Activated naive CD8-positive, alpha-beta T cell treated with anti-CD3 and anti-CD28 coated beads, Interleukin-2, amount 50 U/mL, for 24 hours (primary cell): ENCODE measurements at places on chromosomes 12 and 14.

DNA sequence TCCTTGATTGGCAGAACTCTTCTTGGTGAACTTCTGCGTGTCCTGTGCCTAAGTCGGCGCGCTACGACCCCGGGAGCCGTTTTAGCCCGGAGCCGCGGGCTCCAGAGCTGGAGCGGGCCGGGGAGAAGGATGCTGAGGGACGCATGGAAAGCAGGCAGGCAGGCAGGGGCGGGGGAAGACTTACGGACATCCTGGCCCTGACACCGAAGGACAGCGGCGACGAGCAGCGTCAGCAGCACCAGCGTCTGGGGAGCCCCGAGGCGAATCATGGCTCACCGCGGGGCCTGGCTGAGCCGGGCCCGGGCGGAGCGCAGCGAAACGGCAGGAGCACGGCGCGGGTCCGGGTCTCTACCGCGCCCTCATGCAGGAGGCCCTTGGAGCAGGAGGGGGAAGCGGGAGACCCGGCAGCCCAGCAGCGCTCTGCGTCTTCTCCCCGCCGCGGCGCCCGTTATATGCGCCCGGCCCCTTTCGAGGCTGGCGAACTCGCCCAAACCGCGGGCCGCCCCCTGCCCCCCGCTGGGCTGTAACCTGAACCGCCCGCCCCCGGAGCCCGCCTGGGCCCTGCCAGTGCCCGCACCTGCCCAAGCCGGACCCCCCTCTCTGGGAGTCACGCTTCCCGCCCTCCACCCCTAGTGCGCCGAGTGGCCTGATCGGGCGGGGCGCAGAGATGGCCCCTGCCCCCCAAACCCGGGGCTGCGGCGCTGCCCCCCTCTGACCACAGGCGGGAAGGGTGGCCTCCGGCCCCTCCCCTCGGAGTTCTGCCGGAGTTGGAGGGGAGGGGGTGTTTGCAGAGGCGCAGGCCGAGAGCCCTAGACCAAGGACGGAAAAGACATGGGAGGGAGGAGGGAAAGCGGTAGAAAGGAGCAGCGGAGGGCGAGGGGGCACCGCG is at the start of gene COL2A1:
Gene COL2A1 (minus strand): TSS at position 424 of the 889 bp plus-strand sequence. CDS start 155 bp downstream, at position 269.
- DNase-seq: peak; percentile 36

- no peak for DNase-seq
Measured at GRCh38 chr14:39442293-39442692, 10.1 kb upstream of the FBXO33 start.

GRCh38 chr12:101933866-101934514 is 56.6 kb downstream of the DRAM1 start:
- no peak for DNase-seq

DNA sequence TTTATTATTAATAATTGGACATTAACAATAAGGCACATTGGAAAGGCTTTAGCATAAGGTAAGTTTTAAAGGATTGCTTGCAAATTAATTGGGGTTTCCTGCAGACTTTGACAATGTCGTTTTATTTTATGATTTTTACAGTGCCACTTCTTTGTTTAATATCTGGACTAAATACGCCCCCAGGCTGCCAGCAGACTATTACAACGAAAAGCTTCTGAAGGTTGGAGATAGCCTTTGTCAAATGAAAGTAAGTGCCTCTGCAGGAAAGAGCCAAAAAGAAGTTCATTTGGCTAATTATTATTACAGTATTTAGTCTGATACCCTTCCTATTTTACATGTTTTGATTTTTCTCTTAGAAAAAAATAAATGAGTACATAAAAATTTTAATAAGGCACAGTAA is 11.3 kb downstream of the CFAP54 start:
- DNase-seq: no peak

GRCh38 chr12:127178463-127178862 is 1088.5 kb upstream of the TMEM132C start:
- no peak for DNase-seq

- no peak for DNase-seq
Measured at GRCh38 chr12:27347779-27348178, 15.1 kb downstream of the BMAL2 start.
